ENCODE measurements at places on chromosomes 13 and 19. TPM values are rescaled to one million over a fixed set of nuclear protein-coding genes. Genes with fewer than 3 reads are reported as not detected.

Gene SIGLEC5
- not detected for total RNA-seq

GRCh38 chr13:106587787-106588186, 19.9 kb upstream of the ARGLU1 start:
- no peak overlapping the region for H3K27ac ChIP-seq
- no peaks in the 10 kb centered on the region for H3K4me1 ChIP-seq
- no peak for DNase-seq
- peaks cover 2% of the 10 kb centered on the region for H3K36me3 ChIP-seq

GRCh38 chr13:27851096-27851850, 59.0 kb downstream of the GSX1 start:
- no peak overlapping the region for H3K4me3 ChIP-seq
- no peak overlapping the region for H3K27ac ChIP-seq
- no peak for DNase-seq
- H3K27me3 ChIP-seq, result peaks cover 22% of the 10 kb centered on the region
- no peaks in the 10 kb centered on the region for H3K4me1 ChIP-seq

Gene ZNF791
- 15.5 TPM for total RNA-seq

GRCh38 chr13:34941436-34941834, 635 bp upstream of the NBEA start:
- peaks cover 16% of the 10 kb centered on the region for H3K4me1 ChIP-seq
- peak overlapping the region; percentile 88 for H3K4me3 ChIP-seq
- no peaks in the 10 kb centered on the region for H3K36me3 ChIP-seq
- no peak for DNase-seq
- no peak overlapping the region for H3K27ac ChIP-seq

DNA sequence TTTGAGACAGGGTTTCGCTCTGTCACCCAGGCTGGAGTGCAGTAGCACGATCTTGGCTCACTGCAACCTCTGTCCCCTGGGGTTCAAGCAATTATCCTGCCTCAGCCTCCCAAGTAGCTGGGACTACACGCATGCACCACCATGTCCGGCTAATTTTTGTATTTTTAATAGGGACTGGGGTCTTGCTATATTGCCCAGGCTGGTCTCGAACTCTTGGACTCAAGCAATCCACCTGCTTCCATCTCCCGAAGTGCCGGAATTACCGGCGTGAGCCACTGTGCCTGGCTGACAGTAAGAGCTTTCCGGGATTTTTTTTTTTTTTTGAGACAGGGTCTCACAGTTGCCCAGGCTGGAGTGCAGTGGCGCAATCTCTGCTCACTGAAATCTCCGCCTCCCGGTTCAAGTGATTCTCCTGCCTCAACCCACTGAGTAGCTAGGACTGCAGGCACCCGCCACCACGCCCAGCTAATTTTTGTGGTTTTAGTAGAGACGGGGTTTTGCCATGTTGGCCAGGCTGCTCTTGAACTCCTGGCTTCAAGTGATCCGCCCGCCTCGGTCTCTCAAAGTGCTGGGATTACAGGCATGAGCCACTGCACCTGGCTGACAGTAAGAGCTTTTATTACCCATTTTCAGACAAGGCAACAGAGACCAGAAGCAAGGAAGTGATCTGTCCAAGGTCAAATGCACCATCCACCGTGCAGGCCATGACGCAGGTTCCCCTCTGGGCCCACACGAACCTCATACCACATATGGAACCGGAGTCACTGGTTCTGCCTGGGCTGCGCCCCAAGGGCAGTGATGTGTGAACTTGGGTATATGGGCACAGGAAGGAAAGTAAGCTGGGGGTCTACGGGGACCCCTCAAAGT, 21.0 kb downstream of the RFX1 start:
- H3K27ac ChIP-seq, result peak overlapping the region; percentile 85
- H3K27me3 ChIP-seq, result no peaks in the 10 kb centered on the region
- peaks cover 14% of the 10 kb centered on the region for H3K4me1 ChIP-seq
- no peak overlapping the region for H3K4me3 ChIP-seq
